AG08395 (cell line): ENCODE measurements at places on chromosomes 3 and 15.

DNA sequence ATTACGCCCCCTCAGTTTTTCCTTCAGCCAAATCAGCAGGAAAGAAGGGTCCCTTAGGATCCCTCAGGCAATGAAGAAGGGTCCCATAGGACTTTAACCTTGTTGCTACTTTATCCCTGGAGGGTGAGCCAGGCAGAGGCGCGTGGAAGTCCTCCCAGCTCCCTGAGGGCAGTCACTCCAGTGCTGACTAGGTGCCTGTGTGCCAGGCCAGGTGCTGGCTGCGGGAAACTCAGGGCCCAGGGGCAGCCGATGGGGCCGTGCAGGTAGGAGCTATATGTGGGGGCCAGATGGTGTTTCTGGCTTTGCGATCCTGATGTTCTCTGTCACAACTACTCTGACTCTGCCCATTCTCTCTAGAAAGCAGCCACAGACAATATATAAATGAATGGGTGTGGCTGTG is 42.8 kb upstream of the IQSEC1 start:
- DNase-seq: no peak

DNA sequence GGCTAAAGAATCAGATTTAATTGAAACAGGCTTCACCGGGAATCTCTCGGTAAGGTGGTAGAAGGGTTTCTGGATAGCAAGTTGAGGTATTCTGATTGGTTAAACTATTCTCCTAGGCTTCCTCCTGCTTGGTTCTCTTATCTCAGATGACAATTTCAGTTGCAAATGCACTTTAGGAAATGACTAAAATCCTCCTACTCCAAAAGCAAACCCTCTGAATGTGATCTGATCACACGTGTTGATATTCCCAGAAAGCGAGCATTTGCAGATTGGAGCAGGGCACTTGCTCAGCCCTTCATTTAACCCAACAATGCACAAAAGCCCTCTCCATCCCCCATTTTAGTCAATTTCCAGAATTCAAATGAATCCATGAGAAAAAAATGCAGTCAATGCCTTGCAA is 55.6 kb upstream of the ICE2 start:
- DNase-seq: no peak

DNA sequence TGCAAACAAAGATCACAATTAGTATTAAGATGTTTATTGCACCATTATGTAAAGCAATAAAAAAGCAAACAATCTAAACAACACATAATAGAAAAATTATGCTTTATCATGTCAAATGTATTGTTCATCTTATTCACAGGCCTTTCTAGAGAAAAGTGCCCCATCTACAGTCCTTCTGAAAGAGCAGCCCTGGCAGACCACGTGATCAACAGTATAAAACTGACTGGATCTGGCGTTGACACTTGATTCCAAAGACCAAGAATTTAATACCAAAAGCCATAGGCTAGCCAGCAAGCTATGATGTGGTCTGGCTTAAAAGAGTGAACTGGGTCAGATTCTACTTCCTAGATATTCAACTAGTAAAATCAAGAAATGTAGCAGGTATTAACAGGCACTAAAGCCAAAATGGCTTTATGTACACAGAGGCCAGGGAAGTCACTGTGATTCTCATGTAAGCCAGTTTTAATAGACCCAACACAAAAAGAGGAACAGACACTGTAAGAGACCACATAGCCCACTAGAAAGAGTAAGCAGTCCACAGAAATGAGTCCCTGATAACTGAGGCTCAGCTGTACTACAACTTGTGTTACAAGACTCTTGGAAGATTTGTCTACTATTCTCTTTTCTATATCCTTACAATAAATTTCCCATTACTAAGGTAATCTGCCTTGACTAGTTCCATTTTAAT is 32.5 kb downstream of the DMXL2 start:
- DNase-seq: no peak

DNA sequence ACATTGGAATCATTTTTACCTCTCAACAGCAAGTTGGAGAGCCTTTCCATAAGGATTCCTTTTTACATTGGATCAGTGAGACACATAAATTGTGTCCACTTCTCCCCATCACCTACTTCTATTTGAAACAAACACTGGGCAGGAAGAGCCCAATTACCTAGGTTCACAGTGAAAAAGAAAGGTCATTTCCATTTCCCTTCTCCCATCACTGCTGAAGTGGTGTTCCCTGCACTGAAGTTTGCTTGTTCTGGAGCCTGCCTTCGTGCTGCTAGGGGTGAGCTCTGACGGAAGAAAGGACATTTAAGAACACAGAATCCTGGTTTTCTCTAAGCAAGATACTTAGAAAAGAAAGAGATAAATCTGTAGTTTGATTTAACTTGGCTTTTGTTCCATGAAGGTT is 123.8 kb upstream of the ZBTB20 start:
- no peak for DNase-seq

DNA sequence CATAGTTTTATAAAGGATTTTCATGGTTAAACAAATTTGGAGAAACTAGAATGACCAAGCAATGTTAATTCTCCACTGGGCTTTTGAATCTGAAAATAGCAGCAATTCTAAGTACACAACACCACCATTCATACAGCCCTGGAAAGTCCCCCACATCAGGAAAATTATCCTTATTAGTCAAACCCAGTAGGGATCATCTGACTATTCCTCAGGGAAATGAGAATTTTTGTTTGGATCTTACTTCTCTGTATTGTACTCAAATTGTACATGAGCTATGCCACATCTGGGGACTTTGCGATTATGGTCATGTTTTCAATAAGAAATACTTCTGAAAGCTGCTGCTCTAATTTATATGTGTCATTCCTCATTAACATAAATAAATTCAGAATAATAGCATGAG is 46.0 kb downstream of the RARB start:
- no peak for DNase-seq

- DNase-seq: no peak
Measured at GRCh38 chr3:134594331-134594741, 56.5 kb downstream of the KY start.

DNA sequence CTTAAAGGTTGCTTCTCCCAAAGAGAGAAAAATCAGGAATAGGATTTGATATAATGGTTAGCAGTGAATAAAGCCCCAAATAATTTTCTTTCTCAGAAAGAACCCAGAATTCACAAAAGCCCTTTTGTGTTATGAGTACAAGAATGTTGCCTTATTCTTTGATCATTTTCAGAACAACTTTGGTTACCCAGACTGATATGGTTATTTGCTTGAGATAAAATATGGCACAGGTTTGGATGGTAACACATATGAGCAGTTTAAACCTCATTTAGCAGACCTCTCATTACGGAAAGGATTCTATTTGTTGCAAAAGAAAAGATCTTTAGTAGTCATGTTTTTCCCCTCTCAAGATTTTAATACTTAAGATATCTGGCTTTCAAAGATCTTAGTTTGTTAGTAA is 104.8 kb upstream of the MEX3B start:
- DNase-seq: no peak

DNA sequence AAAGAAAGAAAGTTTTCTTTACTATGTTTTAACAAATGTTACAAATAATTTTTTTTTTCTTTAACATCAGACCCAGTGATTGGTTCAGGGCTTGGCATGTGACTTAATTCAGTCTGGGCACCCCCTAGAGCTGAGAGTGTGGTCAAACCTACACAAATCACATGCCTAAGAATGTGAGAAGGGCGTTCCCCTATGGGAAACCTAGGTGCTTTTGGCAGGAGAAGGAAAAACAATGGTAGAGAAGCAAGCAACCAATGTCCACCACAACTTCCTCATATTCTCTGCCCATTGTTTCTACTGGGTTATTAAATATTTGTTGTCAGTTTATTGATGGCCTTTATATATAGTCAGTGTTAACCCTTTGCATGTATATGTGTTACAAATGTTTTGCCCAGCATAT is 21.4 kb upstream of the PIAS1 start:
- no peak for DNase-seq
